ENCODE measurements at places on chromosomes 4 and X.

GRCh38 chrX:118528071-118528737, 32.6 kb downstream of the DOCK11 start:
- peak; percentile 57 for DNase-seq

DNA sequence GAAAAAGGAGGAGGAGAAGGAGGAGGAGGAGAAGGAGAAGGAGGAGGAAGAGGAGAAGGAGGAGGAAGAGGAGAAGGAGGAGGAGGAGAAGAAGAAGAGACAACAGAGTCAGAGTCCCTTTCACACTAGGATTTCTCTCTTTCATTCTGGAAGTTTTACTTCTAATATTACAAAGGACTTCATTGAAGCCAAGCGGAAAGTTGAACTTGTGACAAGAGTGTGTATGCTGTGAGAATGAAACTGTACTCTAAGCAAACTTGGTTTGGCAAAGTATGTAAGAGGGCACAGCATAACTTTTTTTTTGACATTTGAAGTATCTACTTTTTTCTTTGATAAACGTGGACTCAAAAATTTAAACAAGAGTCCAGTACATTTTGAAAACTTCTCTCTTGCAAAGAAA, 48.0 kb downstream of the CXCL8 start:
- DNase-seq, result no peak

DNA sequence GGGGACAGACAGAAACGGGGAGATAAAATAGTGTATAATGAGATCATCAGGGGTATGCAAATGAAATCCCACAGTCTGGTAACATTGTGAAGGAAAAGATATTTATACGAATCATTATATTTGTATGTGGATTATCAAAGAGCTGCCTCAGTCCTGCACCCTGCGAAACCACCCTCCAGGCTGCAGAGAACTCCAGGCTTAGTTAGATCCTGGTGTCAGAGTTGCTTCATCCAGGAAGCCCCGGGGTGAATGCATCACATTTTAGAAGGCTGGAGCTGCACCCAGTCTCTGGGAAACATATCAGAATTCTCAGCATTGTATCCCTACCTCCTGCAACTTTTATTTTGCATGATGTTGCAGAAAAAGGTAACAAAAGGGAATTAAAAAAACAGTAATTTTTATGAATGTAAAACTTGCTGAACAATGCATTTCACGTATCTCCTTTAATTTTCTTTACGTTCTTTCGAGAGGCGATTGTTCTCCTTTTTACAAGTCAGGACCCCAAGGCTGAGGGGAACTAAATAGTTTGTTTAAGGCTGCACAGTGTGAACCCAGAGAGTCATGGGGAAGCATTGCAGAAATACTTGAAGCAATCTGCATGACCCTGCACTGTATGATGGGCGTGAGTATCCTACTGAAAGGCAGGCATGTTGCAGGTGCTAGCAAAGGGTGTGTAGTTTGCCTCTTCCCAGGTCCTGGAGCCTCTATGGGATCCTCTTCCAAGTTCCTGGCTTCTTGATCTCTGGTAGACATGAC, 299.5 kb upstream of the CLNK start:
- DNase-seq, result no peak

DNA sequence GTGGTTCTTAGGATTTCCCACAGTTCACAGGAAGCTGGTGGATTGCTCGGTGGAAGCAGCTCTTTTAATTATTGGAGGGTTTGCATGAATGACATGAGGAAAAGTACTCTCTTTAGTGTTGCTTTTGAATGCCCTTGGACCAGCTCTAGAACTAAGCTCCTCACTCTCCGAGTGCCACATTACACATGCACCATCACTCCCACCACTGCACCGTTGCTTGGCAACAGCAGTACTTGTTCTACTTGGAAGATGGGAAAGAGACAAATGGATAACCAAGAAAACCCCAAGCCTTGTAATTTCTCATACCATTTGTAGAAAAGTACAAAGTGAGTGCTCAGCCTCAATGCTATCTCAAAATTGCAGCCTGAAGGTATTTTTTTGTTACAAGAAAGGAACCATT, 620.2 kb upstream of the BOD1L1 start:
- DNase-seq, result no peak

DNA sequence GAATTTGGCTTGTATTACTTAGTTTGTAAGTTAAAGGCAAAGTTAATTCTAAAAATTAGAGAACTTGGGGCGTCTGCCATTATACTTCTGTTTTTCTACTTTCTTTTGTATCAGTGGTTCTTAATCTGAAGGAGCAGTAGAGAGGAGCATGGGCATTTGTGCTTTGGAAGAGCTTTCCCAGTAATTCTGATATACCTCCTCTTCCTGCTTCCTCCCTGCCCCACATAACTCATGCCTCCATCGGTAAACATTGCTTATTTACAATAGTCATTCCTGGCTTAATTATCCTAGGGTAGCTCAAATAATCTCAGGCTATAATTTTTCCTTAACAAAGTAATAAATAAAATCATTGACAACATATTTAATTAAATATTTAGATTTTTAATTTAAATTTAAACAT, 37.1 kb upstream of the SPARCL1 start:
- DNase-seq, result no peak

DNA sequence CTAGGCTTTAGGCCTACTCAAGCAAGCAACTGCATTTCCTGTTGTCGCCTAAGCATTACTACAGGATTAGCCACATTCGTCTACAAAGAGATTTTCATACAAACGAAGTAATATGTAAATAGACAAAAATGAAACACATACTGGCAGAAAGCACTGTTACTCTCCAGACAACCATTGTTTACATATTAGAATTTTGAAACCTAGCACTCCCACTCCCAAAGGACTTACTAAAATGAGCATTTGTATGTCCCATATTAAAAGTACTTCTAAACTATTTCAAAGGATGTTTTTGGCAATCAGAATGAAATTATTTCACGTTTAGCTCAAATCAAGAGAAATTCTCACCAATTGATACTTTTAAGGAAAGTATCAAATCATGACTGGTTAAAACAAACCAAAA, 570.8 kb downstream of the PRR32 start:
- no peak for DNase-seq

- DNase-seq, result no peak
These were observed 69.1 kb downstream of the PPP2R2C start for GRCh38 chr4:6403400-6403685.

DNA sequence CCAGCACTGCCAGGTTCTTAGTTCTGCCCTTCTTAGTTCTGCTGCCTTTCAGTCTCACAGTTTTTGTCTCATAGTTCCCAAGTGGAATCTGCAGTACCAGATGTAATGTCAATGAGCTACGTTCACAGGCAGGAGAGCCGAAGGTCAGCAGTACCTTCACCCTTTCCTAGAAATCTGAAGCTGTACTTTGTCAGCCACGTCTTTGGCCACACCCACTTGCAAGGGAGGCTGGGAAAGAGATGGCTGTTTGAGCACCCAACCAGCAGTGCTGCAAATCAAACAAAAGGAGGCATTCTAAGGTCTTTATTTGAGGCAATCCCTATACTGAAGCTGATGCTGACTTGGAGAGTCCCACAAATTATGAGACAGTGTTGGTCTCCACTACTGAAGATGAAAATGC, 199.1 kb upstream of the NPY2R start:
- no peak for DNase-seq

DNA sequence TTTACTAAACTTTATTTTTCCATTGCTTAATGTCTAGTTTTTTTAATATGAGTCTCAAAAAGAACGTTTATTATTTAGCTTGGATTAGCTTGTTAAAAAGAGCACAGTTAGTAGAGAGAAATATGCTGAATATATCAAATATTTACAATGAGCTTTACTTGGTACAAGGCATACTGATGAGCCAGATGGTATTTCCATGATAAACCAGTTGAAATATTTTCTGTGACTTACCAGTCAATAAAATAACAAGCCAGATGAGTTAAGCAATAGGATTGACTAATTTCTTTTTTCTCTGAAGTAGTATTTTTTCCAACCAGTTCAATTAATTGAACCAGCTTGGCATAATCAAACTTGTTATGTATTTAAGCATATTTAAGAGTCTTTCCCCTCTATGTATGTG, 134.1 kb downstream of the KLHL34 start:
- no peak for DNase-seq
